ENCODE measurements at places on chromosomes 5 and 9. TPM values are rescaled to one million over a fixed set of nuclear protein-coding genes. Genes with fewer than 3 reads are reported as not detected.

DNA sequence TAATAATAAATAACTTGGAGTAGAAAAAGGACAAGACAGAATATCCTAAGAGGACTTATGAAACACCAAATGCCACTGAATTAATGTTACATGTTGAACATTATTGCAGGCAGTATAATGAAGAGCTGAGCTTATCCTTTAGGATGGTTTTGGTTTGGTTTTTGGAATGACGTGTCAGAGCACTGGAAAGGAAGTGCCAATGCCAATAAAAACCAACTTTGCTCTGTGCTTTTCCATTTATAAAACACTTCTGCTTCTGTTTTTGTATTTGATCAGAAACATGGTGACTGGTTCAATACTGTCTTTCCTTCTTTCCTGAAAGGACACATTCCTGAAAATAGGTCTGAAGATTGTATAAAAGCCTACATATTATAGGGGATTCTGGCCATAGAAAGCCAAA is 4.2 kb downstream of the MEGF10 start:
- H3K27ac ChIP-seq: no peak overlapping the region
- no peaks in the 10 kb centered on the region for H3K36me3 ChIP-seq
- H3K27me3 ChIP-seq: peaks cover 8% of the 10 kb centered on the region
- H3K4me1 ChIP-seq: peaks cover 12% of the 10 kb centered on the region
- no peak overlapping the region for H3K4me3 ChIP-seq

Gene SPINK7
- not detected for total RNA-seq

DNA sequence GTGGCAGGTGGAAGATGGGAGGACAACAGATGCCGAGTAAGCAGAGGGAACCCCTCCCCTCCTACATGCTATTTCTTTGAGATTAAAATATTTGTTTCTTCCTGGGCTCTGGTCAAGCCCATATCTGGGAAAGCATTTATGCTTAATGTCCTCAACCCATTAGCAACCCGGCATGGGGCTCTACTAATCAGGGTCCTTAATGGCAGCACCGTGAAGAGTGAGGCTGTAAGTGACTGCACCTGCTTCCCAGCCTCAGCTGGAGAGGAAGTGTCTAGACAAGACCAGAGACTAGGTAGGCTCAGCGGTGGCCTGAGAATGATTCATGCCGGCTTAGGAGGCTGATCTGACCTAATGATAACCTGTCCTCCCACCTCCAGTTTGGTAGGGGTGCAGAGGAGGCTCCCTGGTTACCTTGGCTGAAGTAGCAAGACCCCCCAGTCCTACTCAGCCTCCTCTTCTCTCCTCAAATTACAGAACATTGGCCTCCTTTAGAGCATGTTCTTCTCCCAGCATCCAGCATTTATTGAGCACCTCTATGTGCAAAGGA is 61.3 kb upstream of the HSPA9 start:
- H3K27ac ChIP-seq: no peak overlapping the region
- no peak overlapping the region for H3K4me3 ChIP-seq
- H3K4me1 ChIP-seq: peaks cover 16% of the 10 kb centered on the region
- H3K27me3 ChIP-seq: no peaks in the 10 kb centered on the region
- no peaks in the 10 kb centered on the region for H3K36me3 ChIP-seq
- peak; percentile 26 for DNase-seq

Gene GCNT1
- 5.4 TPM for total RNA-seq

Gene PTGES
- 3.9 TPM for total RNA-seq

GRCh38 chr9:117074342-117074662 is 340.6 kb downstream of the ASTN2 start:
- H3K4me1 ChIP-seq: no peaks in the 10 kb centered on the region
- no peak overlapping the region for H3K27ac ChIP-seq
- DNase-seq: no peak
- no peak overlapping the region for H3K4me3 ChIP-seq

Gene SCGB3A1
- not detected for total RNA-seq

Gene ZNF608
- 17.9 TPM for total RNA-seq

DNA sequence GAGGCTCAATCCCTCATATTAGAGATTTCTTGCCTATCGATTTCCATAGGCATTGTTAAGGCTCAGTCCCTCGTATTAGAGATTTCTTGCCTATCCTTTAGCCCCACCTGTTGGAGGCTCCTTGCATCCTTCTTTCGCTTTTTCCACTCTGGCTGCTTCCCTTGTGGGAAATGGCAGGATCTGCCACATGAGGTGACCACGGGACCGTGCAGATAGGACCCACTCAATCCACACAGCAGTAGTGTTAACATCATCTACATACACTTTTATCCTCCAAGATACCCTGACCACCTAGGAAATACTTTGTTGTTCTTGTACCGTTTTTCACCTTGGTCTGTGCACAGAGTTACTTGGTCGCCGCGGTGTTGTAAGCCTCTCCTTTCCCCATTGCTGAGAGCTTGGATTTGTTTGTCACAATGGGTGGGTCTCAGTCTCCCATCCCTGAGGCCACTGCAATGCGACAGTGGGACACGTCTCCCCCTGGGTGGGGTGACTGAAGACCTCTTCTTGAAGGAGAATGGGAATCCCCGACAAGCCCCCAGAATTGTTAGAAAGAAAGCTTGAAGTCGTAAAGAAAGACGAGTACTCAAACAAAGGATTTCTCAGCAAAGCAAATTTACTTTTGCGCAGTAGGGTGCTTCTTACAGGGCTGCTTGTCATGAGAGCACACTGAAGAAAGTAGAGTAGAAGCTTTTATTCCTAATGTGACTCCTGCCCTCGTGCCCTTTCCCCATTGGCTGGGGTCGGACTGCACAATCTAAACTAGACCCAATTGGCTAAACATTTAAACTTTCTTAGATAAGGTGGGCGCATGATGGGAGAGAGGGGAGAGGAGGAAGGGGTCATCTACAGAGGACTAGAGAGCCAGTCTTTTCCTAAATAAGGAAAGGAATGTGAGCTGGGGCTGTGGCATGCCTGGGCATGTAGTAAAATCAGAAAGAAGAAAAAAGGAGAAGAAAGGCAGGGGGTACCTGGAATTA is 19.8 kb downstream of the IFT74 start:
- no peak overlapping the region for H3K4me3 ChIP-seq
- peaks cover 5% of the 10 kb centered on the region for H3K4me1 ChIP-seq
- H3K36me3 ChIP-seq: peaks cover 20% of the 10 kb centered on the region
- no peak for DNase-seq

Gene AGXT2
- not detected for total RNA-seq

- no peak for DNase-seq
- no peaks in the 10 kb centered on the region for H3K4me1 ChIP-seq
- no peak overlapping the region for H3K4me3 ChIP-seq
- H3K36me3 ChIP-seq: no peaks in the 10 kb centered on the region
Measured at GRCh38 chr5:87245451-87245850, 22.2 kb upstream of the RASA1 start.

DNA sequence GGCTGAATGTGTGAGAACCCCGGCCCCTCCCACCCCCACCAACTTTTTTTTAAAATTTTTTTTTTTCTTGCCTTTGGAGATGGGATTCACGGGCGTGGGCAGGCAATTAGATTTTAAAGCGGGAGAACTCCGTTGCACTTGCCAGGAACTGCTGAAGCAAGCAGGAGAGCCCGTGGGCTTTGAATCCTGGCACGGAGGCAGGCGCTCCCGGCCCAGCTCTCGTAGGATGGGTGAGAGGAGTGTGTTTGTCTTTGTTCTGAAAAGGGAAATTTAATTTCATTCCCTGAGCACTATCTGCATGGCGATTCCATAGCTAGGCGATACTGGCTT is 54.3 kb upstream of the BOD1 start:
- no peak overlapping the region for H3K27ac ChIP-seq
- H3K4me1 ChIP-seq: no peaks in the 10 kb centered on the region

- no peak for DNase-seq
- no peaks in the 10 kb centered on the region for H3K36me3 ChIP-seq
- H3K27me3 ChIP-seq: no peaks in the 10 kb centered on the region
- no peaks in the 10 kb centered on the region for H3K4me1 ChIP-seq
Measured at GRCh38 chr9:108579757-108580439, 275.9 kb downstream of the ACTL7B start.

Gene SLC6A19
- total RNA-seq: not detected

Gene RNF183
- total RNA-seq: not detected

DNA sequence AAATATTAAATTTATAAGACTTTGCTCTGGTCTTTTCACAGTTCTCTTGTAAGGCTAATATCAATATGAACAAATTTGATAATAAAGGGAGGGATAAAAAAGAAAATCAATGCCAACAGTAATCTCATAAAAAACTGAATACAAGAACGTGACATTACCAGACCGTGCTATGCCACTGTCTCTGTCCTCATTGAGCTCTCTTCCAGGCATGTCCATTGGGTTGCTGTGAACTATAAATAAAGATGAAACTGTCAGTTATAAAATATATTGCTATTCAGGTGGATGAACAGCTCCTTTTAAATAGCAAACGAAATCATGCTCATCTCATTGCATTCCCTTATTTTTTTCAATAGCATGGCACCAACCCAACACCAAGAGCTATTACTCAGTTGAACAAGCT is 74.0 kb upstream of the RAPGEF6 start:
- H3K4me1 ChIP-seq: no peaks in the 10 kb centered on the region
- DNase-seq: no peak
- H3K4me3 ChIP-seq: no peak overlapping the region
- no peak overlapping the region for H3K27ac ChIP-seq
- no peaks in the 10 kb centered on the region for H3K27me3 ChIP-seq
- H3K36me3 ChIP-seq: peaks cover 43% of the 10 kb centered on the region

GRCh38 chr5:4017076-4017803 is 421.6 kb downstream of the IRX1 start:
- no peaks in the 10 kb centered on the region for H3K36me3 ChIP-seq
- no peak for DNase-seq

DNA sequence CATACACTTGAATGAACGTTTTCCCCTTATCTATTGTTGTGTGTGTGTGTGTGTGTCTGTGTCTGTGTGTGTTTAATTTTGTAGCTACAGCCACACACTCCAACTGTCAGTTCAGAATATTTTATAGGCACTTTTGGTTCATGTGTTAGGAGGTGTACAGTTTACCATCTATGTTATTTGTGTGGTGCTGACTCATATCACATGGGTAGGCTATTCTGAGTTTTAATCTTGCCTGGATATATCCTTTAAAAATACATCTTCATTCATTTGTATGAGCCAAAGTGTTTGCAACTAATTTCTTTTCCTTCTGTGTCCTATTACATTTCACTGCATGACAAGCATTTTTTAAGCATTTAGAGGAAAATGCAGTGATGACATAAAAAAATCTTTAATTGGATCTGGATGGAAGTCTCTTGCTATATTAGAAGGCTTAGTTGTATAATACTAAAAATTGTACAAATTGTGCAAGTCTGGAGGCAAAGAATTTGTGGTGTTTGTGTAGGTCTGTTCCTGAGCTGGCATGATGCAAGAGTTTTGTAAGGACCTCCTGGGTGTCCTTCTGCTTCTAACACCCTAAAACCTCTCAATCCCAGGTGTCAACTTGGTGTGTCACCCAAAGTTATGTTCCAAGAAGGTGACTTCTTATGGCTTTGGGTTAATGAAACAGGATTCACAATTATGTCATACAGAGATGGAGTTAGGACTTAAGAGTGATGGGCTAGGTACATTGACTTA is 52.4 kb upstream of the HMHB1 start:
- H3K27me3 ChIP-seq: no peaks in the 10 kb centered on the region
- no peak overlapping the region for H3K4me3 ChIP-seq
- no peak for DNase-seq
- no peaks in the 10 kb centered on the region for H3K36me3 ChIP-seq
- no peaks in the 10 kb centered on the region for H3K4me1 ChIP-seq

Gene MAP3K1
- 8.4 TPM for total RNA-seq

- no peak overlapping the region for H3K27ac ChIP-seq
- no peaks in the 10 kb centered on the region for H3K4me1 ChIP-seq
- no peaks in the 10 kb centered on the region for H3K27me3 ChIP-seq
Measured at GRCh38 chr9:79970146-79970425, 398.3 kb downstream of the TLE4 start.

DNA sequence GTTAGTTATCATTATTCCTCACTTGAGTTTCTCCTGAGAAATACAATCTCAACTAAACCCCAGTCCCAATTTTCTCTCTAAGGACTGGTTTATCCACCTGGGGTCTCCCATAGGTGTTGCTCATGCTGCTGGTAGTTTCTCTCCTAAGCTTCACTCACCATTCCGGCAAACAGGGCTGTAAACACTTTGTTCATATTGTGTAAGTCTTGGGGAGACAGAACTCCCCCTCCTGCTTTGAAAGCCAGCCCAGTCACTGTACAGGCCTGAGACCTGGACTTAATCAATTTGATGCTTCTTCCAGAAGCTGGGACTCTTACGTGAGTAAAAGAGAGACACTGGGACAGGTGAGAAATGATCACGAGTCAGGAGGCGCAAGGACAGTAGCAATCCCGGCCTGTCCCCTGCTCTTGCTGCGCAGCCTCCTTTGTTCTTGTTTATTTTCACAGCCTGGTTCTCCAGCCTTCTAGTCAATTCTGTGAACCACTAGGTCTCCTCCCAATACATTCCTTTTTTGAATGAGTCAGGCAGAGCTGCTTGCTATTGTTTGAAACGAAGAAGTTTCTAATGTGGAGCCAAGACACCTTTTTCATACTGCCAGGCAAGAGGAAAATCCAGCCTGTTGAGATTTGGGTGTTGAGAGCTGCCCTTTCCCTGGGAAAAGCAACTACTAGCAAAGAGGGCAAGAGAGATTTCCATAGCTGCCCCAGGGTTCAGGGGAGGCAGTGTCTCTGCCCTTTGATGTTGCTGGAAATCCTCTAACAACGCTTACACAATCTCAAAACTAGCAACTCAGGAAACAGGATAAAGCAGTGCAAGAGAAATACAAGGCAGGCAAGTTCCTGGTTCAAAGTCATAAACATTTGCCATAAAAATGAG is 9.2 kb upstream of the SHROOM1 start:
- H3K4me3 ChIP-seq: no peak overlapping the region
- H3K27me3 ChIP-seq: no peaks in the 10 kb centered on the region
- no peak for DNase-seq
- H3K27ac ChIP-seq: peak overlapping the region; percentile 32

DNA sequence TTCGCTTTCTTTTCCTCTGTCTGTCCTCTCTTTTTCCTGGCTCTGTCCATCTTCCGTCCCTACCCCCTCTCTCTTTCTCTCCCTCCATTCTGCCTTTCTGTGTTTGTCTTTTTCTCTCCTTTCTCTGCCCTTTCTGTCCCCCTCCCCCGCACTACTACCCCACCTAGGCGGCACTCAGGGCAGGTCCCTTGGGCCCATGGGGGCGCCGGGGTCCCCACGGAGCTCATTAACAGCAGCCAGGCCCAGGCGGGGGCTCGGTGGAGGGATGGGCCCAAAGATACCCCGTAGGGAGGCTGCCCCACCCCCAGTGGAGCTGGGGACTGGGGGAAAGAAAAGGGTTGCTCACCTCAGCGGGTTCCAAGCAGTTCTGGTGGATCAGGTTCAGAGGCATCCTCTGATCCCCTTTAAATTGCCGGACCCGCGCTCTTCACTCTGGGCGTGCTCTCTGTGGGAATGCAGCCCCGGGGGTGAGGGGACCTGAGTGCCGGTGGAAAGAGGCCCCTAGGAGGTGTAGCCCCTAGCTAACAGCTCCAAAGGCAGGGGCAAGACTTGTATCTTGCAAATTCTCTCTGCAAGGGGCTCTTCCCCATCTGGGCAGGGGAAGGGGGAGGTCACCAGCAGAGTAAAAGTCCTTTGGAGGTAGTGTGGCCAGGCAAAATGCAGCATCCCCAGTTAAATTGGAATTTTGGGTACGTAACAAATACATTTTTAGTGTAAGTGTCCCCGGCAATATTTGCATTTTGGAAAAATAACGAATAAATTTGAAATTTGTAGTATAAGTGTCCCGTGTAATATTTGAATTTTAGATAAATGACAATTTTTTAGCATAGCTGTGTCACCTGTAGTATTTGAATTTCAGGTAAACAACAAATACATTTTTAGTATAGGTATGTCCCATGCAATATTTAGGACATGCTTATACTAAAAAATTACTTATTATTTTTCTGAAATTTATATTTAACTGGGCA is 7.4 kb downstream of the LHX2 start:
- no peaks in the 10 kb centered on the region for H3K4me1 ChIP-seq
- H3K27ac ChIP-seq: no peak overlapping the region
- H3K36me3 ChIP-seq: no peaks in the 10 kb centered on the region
